Activated CD4-positive, alpha-beta T cell treated with anti-CD3 and anti-CD28 coated beads for 36 hours (primary cell): ENCODE measurements at places on chromosomes 7 and 10. TPM values are rescaled to one million over a fixed set of nuclear protein-coding genes. Genes with fewer than 3 reads are reported as not detected.
A peak's percentile ranks its signal among the peaks of the same experiment; 100 is the strongest.

GRCh38 chr10:44619521-44619920 is 234.6 kb upstream of the CXCL12 start:
- H3K27ac ChIP-seq, result no peak overlapping the region
- H3K36me3 ChIP-seq, result no peaks in the 10 kb centered on the region
- H3K4me3 ChIP-seq, result no peak overlapping the region

- no peak overlapping the region for H3K4me3 ChIP-seq
- peaks cover 30% of the 10 kb centered on the region for H3K36me3 ChIP-seq
- H3K27me3 ChIP-seq, result no peaks in the 10 kb centered on the region
- no peak overlapping the region for H3K27ac ChIP-seq
Measured at GRCh38 chr10:72539137-72539536, 86.7 kb downstream of the MICU1 start.

GRCh38 chr10:6716516-6716915 is 136.4 kb upstream of the PRKCQ start:
- no peak overlapping the region for H3K27ac ChIP-seq
- H3K27me3 ChIP-seq, result peaks cover 28% of the 10 kb centered on the region
- no peak for DNase-seq
- H3K4me1 ChIP-seq, result peaks cover 8% of the 10 kb centered on the region
- no peak overlapping the region for H3K4me3 ChIP-seq

DNA sequence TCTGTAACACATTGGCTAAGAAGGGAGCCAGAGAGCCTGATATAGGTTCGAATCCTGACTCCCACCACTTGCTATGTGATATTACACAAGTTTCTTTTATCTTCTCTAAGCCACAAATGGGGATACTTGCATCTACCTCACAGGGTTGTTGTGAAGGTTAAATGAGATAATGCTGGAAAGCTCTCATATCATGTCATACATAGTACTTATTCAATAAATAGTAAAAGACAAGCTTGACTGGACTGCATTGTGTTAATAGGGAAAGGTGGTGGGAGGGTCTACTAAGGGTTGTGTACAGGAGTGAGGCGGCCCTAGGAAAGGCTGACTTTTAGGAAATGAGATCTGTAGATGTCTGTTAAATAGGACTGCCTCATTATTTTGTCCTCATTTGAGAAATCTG is 35.8 kb upstream of the DNMBP start:
- H3K27me3 ChIP-seq, result peaks cover 2% of the 10 kb centered on the region
- peaks cover 6% of the 10 kb centered on the region for H3K4me1 ChIP-seq
- DNase-seq, result no peak
- no peak overlapping the region for H3K4me3 ChIP-seq

DNA sequence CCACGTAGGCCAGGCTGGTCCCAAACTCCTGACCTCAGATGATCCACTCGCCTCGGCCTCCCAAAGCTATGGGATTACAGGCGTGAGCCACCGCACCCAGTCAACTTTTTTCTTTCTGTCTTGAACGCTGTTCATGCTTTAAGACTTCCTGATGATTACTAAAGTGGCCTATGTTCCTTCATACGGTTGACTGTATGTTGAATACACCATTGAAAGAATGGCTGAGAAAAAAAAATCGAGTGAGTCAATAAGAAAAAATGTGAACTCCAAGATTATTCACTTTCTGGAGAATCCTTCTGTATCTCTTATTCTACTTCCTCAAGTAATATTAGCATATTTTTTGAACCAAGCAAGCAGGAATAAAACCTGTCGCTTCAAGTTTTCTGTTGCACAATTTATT is 955.0 kb downstream of the GATA3 start:
- H3K4me1 ChIP-seq, result peaks cover 64% of the 10 kb centered on the region
- DNase-seq, result no peak
- no peaks in the 10 kb centered on the region for H3K27me3 ChIP-seq

DNA sequence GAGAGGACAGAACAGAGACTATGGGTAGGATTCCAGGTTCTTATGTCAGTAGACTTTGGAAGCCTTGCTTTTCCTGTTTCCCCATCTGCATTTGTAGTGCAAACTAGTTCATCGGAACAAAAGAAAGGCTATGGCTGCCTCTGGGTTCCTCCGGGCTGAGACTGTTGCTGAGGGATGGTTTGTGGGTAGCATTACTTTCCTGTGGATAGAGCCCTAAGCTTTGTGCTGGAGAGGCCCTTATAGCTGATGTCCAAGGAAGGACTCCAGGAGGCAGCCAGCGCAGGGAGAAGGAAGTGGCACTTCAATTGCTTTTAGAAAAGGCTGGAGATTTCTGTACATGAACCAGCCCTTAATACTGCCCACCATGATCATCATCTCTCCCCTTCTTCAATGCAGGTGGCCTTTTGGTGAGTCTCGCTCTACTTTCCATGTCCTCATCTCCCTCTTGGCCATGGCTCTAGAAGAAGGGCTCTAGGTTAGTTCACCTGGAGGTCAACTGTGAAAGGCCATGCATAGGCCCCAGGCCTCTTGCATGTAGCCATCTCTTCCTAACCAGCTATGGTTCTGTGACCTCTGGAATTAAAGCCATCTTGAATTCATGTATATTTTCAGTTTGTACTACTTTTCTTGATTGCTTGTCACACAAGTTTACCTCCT is 15.4 kb downstream of the MXI1 start:
- H3K4me3 ChIP-seq, result peak overlapping the region; percentile 68
- H3K36me3 ChIP-seq, result peaks cover 2% of the 10 kb centered on the region
- H3K27ac ChIP-seq, result peak overlapping the region; percentile 88
- DNase-seq, result no peak
- H3K4me1 ChIP-seq, result peaks cover 49% of the 10 kb centered on the region
- H3K27me3 ChIP-seq, result no peaks in the 10 kb centered on the region

Gene WDR86
- total RNA-seq, result not detected

Gene SPRN
- total RNA-seq, result not detected

- H3K27me3 ChIP-seq, result peaks cover 65% of the 10 kb centered on the region
- H3K4me3 ChIP-seq, result peak overlapping the region; percentile 17
- H3K36me3 ChIP-seq, result no peaks in the 10 kb centered on the region
- no peak overlapping the region for H3K27ac ChIP-seq
- H3K4me1 ChIP-seq, result peaks cover 41% of the 10 kb centered on the region
Measured at GRCh38 chr7:129782818-129783583, 169.8 kb downstream of the UBE2H start.
